ENCODE measurements at places on chromosomes 7 and 10.

DNA sequence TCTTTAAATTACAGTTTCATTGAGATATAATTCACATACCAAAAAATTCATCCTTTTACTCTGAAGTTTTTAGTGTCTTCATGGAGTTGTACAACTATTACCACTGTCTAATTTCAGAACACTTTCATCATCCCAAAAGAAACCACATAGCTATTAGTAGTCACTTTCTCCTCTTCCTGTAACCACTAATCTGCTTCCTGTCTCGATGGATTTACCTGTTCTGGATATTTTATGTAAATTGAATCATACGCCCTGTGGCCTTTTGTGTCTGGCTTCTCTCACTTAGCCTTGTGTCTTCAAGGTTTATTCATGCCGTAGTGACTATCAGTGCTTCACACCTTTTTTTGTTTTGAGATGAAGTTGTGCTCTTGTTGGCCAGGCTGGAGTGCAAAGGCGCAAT lies 135.5 kb downstream of the DOCK1 start:
- no peak for DNase-seq

DNA sequence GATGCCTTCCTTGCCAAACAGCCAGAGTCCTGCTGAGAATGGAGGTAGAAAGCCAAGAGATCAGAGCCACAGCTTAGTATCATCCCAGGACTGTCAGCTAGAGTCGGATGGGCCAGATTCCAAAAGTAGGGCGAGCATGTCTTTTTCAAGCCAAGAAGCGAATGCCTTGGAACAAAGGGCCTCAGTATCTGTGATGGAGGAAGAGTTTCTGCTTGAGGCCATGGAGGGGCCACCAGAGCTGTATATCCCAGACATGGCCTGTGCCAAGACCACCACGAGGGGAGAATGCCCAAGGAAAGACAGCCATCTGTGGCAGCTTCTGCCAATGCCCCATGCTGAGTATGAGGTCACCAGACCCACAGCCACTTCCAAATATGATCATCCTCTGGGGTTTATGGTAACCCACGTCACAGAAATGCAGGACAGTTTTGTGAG lies 44.3 kb upstream of the PPP1R17 start:
- DNase-seq, result no peak

GRCh38 chr7:25098096-25099046 lies 26.7 kb downstream of the CYCS start:
- DNase-seq, result peak; percentile 81

DNA sequence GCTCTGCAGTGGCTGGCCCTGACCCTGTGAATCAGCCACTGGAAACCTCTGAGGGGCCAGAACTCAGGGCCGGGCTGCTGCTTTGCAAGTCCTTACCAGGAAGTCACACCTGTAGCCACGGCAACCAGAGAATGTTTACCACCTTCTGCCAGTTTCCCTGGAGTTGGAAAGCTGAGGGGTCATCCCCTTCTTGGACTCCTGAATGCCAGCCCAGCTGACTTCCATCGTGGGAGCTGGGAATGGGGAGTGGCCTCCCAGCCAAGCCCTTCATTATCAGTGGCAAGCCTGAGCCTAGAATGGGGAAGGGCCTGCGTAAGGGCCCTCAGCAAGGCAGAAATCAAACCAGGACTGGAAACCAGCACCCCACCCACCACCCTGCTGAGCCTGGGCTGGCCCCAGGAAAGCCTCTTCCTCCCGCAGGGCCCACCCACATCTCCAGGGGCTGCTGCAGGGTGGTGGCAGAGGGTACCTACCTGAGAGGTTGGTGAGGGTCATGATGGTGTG lies 6.5 kb upstream of the CRHR2 start:
- no peak for DNase-seq

GRCh38 chr7:63521-64021 lies 128.8 kb upstream of the FAM20C start:
- no peak for DNase-seq

DNA sequence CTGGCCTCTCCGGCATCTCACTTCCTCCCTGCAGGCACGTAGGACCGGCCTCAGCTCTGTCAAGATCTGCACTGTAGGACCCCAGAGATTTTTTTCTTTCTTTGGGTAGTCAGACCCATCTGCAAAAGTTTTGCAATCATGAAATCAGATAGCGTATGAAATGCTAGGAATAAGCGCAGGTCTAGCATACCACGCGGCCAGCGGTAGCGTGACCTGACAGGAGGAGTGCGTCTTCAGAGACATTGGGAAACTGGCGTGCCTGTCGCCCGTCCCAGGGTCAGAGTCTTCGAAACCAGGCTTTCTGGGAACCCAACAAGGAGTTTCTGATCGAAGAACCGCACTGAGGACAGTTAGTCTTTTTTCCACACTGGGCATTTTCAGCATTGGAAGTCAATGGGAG lies 100.9 kb upstream of the SH2B2 start:
- no peak for DNase-seq

- no peak for DNase-seq
Measured at GRCh38 chr10:77603534-77603927, 34.1 kb downstream of the KCNMA1 start.

DNA sequence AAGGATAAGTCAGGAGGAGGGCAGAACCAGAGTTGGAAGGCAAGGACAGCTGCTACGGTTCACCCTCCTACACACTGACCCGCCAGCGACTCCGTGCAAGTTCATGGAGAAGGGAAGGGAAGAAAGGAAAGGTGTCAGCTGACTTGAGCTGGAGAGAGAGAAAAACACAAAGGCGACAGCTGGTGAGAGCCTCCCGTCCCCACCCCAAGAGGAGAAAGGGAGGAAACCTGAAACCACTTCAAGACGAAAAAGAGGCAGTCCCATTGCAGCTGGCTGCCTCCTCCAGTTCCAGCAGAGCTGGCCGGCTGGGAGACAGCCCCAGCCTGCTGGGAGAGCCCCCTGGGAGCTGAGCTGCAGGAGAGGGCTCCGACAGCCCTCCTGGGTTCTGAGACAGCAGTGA lies 75.2 kb downstream of the PARD3 start:
- DNase-seq, result no peak

DNA sequence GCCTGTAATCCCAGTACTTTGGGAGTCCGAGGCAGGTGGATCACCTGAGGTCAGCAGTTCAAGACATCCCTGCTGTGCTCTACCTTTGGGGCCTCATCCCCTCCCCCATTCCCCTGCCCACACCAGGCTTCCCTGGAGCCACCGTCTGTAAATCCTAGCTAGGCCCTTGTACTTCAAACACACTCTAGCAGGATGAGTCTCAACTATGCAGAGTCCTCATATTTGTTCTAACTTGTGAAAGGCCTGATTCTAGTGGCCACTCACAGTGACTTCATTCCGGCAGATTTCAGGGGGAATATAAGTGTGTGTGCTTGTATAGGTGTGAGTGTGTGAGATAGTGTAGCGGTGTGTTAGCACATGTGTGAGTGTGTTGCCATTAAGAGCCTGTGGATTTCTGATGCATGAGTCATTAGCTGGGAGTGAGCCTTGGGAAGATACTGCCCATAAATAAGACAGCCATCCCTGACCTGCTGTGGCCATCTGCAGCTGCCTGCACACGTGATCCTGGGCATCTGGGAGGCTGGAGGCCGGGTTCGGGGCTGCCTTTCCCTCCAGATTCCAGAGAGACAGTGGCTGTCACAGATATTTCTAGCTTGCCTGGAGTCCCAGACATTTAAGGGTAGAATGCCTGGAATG lies 1.7 kb upstream of the NEURL1 start:
- DNase-seq, result no peak

DNA sequence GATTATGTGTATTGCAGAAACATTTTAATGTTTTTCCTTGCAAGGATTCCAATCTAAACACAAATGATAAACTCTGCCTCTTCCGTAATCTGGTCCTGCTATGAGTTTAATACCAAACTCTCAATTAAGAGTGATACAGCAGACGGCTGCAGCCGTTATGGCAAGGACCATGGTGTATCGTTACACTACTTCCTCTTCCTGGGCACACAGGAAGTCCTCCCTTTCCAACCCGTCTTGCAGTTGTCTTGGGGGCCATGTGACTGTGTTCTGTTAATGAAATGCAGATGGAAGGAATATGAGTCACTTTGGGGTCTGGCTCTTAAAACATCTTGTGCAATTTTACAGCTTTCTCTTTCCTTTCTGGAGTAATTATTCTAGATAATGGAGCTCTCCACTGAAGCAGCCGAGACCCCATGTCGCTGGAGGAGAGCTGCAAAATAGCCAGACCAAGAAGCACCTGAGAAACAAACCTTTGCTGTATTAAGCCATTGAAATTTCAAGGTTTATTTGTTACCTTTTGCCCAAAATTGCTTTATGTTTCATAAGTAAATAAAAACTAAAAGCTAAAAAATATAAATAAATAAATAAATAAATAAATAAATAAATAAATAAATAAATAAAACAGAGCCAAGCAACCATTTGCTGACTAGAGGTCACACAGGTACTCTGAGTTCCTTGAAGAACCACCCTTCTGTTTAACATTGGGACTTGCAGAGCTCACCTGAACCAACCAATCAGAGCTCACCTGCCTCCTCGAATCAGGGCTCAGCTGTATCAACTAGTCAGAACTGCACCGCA lies 74.7 kb downstream of the FRMPD2 start:
- DNase-seq, result no peak

DNA sequence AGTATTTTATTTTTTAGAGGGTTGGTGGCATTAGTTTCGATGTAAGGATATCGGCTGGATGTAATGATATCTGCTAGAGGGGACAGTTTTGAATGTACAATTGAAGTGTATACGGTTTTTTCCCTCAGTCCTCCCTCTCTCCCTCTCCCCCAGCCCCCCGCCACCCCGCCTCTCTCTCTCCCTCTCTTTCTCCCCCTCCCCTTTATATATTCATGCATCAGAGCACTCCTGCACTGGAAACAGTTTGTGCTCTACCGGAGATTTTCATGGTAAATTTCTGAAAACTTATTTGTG lies 1.6 kb downstream of the GLCCI1 start:
- DNase-seq, result no peak

GRCh38 chr10:93815304-93816096 lies 57.8 kb downstream of the LGI1 start:
- no peak for DNase-seq

DNA sequence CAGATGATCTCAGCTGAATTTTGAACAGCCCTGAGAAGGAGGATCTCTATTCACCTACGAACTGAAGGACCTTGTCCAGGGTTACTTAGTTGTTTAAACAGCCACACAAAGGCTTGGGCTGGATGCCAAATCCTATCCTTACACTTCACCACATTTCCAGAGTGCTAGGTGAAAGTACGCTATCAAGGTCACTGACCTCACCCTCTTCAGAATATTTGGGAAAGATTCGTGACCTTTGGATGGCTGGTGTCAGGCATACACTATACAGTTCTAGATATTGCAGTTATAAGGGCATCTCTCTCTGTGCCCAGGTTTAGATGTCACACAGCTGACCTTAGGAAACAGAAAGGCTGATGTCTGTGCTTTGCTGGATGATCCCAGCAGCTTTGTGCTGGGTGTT lies 61.2 kb upstream of the ABLIM1 start:
- no peak for DNase-seq

DNA sequence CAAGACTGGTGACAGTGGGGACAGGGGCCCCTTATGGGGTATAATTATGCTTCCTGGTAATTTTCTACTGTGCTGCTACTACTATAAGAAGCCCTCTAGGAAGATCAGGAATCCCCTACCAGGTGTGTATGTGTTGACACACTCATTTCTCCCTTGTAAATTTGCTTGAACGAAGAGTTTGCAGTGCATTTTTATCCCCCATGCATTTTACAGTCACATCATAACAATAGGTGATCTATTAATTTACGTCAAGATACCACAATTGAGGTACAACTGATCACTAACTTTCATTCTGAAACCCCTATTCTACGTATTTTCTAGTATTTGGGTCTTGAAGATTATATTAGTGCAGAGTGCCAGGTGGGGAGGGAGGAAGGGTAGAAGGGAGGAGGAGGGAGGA lies 252.2 kb downstream of the NSUN6 start:
- DNase-seq, result no peak

DNA sequence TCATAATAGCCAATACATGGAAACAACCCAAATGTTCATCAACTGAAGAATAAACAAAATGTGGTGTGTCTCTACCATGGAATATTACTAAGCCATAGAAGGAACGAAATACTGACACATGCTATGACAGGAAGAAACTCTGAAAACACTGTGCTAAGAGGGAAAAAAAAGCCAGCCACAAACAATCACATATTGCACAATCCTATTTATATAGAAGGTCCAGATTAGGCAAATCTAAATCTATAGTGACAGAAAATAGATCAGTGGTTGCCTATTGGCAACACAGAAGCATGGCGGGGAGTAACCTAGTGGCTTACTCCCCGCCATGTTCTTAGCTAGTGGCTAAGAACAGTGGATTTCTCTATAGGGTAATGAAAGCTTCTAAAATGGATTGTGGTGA lies 48.0 kb downstream of the MDH2 start:
- DNase-seq, result no peak

DNA sequence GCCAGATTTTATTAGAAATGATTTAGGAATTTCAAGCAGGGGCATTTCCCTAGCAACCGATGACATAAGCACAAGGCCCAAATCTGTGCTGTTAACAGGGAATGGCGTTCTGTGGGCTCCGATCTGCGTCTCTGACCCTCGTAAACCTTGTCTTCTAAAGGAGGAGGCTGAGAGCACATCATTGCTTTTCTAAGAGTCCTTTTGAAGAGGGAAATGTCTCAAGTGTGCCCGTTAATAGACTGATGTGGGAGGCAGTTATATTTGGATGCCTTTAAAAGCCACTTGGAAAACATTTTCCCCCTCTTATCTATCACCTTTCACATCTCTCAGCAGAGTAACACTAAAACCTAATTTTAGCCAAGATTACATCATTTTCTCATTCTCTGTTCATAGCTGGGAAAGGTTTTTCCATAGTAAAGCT lies 424.1 kb upstream of the GALNT17 start:
- no peak for DNase-seq
